ENCODE measurements at places on chromosomes 4 and X. TPM values are rescaled to one million over a fixed set of nuclear protein-coding genes. Genes with fewer than 3 reads are reported as not detected.

DNA sequence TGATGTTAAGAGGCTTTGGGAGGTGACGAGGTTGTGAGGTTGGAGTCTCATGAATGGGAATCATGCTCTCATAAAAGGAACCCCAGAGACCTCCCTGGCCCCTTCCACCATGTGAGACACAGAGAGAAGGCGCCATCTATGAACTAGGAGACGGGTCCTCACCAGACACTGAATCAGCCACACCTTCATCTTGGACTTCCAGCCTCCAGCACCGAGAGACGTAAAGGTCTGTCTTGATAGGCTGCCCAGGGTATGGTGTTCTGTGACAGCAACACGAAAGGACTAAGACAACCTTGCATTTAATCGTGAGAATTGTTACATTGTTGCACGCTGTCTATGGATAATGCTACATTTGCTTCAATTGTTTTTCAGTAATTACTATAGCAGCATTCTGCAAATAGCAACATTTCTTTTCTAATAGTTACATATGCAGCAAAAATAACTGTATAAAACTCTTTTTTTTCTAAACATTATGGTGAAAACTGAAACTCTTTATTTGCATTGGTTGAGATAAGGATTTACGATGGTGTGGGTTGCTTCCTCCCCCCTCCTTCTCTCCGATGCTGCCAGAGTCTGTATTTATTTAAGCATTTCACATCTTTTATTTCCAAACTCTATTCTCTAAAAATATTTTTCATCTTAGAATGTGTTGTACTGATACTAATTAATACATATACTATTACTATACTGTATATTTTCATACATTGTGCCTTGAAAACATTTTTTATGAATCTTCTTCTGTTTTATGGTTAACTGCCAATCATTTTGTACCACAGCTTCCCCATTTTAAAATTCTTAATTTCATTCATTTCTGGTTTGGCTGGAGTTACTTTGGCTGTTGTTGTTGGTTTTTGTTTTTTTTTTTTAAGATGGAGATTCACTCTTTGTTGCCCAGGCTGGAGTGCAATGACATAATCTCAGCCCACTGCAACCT lies 26.4 kb upstream of the AKAP17A start:
- DNase-seq = no peak

DNA sequence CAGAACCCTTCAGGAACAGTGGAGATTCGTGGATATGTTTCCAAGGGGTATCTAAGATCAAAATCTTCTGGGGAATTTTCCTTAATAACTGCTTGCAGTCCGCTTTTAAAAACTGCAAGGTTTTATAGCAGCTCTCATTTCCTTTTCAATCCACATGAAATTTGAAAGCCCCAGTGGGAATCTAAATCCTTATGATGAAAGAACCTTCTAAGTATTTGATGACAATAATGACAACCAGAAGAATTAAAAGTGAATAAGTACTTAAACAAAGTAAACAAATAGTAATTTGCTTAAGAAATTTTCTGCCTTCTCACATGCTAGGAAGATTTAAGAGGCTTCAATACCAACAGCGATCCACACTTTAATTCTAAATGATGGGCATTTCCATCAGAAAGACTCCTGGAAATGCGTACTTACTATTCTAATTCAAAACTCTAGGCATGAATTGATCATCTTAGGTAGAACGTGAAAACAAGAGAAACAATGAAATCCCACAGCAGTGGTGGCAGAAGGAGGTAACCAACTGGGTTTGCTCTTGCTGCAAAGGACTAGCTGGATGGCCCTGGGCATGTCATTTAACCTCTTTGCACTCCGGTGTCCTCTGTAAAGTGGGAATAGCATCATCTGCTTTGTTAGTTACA lies 37.6 kb upstream of the S100G start:
- DNase-seq = no peak

DNA sequence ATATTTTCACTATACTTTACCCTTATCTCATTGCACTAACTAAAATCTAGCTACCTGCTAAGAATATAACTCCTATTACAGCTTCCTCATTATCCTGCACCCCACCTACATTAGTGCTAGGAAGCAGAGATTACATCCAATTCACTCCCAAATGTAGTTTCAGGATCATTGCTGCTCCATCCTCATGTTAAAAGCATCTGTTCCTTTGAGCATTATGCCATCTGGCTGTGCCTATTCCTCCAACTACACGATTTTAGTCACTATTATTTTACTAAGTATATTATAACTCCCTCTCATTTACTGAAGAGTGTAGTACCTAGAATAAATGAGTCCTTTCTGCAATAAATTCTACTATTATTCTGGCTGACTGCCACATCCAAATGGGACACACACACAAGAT lies 1586.9 kb downstream of the TECRL start:
- DNase-seq = no peak

GRCh38 chr4:183797011-183797444 lies 108.1 kb upstream of the STOX2 start:
- no peak for DNase-seq

GRCh38 chr4:32789026-32789608 lies 2068.9 kb downstream of the PCDH7 start:
- DNase-seq = no peak

The CCDC160 gene
- 0.16 TPM for total RNA-seq
